ENCODE measurements at places on chromosomes 7 and 10.

- DNase-seq, result no peak
Measured at GRCh38 chr7:1882451-1882850, 212.4 kb downstream of the ELFN1 start.

GRCh38 chr7:29987811-29988317 lies 1.7 kb downstream of the SCRN1 start:
- peak; percentile 48 for DNase-seq

- DNase-seq, result no peak
Measured at GRCh38 chr7:70733090-70733489, 398.9 kb upstream of the GALNT17 start.

DNA sequence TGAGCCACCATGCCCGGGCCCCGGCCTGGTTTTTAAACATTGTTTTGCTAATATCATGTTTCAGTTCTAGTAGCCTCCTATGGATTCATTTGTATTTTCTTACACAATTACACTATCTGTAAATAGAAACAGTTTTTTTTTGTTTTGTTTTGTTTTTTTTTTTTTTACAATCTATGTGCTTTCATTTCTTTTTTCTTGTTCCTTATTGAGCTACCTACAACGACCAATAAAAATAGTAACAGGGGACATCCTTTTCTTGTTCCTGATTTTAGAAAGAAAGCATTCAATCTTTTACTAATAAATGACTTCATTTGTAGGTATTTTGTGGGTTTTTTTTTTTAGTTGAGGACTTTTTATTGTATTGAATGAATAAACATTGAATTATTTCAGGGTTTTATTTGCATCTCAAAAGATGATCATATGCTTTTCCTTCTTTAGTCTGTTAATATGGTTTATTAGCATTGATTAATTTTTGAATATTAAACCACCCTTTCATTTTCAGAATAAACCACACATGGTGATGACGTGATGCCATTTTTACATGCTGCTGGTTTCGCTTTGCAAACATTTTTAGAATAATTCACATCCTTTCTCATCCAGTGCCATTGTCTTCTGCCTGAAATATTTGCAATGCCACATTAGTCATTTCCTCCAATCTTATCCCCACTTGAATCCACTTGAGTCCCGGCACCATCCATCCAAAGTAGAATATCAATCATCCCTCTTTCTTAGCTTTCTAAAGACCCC lies 18.1 kb upstream of the AKR1E2 start:
- no peak for DNase-seq

- DNase-seq, result no peak
Measured at GRCh38 chr7:68682910-68683309, 915.4 kb upstream of the AUTS2 start.

DNA sequence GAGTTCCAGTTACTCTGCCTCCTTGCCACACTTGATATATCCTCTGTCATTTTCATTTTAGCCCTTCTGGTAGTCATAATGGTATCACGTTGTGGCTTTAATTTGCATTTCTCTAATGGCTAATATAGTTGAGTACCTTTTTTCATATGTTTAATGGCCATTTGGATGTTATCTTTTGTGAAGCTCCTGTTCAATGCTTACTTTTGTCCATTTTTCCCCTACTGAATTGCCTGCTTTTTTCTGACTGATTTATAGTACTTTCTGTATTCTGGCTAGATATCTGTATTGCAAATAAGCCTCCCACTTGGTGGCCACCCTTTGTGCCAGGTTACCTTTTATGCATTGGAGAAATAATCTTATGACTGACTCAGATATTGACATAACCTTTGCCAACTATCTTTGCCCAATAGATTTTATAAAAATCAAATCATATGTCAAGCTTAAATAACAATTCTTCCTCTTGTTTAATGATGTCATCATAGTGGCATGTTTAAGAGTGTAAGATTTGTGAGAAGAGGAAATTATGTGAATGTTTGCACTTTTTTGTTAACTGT lies 50.6 kb downstream of the PRPF18 start:
- no peak for DNase-seq

DNA sequence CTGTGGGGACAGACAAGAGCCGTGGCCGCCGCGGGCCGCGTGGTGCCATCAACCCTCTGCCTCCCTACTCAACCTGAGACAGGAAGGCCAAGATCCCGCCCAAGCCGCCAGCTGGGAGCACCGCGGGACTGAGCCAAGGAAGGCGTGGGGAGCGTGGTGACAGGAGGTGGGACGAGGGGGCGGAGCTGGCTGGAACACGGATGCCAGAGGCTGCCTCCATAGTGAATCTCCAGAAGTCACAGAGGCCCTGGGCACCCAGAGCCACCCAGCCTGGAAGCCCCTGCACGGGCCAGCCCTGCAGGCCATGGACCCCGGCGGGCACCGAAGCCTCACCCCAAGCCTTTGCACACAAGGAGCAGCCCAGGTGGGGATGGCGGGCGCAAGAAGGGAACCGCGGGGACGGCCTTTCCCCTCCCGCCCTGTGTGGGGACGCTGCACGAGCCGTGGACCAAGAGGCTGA lies 18.1 kb upstream of the DPYSL4 start:
- DNase-seq, result no peak

DNA sequence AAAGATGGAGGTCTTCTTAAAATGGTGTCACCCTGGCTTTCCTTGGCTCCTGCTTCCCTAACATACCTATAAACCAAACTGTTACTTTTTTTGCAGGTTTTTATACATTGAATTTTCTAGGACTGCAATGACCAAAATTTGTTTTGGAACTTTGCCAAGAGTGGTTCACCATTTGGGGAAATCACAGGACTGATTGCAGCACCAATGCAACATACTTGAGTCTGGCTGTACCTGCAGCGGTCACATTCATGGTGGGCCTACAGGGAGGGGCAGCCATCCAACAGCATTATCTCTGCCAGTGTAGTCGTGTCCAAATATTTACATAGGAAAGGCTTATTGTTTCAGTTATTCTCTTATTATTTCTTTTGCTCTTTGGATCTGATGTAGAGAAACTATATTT lies 69.0 kb downstream of the HACD1 start:
- no peak for DNase-seq

GRCh38 chr10:51204066-51204465 lies 129.8 kb downstream of the PRKG1 start:
- DNase-seq, result no peak

- no peak for DNase-seq
Measured at GRCh38 chr10:69223028-69223342, 2.9 kb downstream of the HKDC1 start.

GRCh38 chr10:130775311-130775710 lies 536.2 kb downstream of the TCERG1L start:
- no peak for DNase-seq

GRCh38 chr10:72030762-72031543 lies 57.4 kb downstream of the SPOCK2 start:
- DNase-seq, result no peak

DNA sequence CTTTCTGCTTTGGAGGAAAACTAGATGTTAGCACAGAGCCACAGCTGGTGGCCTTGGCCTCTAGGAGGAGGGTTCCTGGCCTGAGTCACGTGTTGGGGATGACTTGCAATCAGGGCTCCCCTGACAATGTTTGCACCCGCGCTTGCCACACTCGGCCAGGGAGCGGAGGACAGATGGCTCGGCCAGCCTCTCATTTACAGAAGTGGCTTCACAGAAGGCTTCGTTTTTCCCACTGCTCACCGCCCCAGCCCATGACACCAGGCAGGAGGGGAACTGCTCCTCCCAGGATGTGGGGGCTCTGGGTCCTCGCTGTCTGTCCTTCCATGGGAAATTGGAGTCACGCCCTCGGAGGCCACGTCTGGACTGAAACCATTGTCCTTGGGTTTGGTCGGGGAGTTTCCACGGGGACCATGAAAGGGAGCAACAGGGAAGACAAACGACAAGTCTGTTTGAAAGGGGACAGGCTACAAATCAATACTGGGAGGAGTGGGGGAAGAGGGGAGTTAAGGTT lies 49.6 kb upstream of the UBE3C start:
- no peak for DNase-seq

GRCh38 chr10:21626457-21627161 lies 92.6 kb downstream of the MLLT10 start:
- no peak for DNase-seq

DNA sequence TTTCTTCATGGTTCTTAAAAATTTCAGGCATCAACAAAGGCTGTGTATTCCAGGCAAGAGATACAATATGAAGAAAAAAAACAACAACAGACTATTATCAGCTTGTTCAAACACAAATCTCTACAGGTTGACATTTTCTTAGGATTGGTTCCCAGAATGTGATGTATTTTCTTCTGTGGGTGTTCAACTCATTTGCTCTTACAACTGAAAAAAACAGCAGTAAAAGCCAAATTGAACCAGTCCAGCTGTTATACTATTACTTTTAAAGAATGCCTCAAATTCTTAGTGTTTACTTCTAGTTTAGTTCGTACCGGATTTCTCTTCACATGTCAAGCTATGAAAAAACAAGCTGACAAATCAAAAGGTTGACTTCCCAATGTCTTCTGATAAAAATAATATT lies 60.7 kb downstream of the CNTNAP2 start:
- no peak for DNase-seq

DNA sequence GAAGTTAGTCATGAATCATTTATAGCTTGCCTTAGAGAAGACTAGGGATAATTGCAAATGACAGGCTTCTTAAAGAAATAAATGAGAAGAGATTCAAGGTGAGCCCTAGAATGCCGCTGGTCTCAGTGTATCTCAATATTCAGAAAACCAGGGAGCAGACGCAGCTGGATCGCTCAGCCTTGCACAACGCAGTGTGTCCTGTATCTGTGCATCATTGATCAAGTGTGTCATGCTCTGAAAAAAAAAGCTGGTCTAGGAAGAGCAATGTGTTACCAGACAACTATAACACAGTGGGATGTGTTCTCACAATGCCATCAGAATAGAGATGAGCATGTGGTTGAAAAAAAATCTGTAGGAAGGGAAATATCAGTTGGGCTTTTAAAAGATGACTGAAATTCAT lies 230.1 kb downstream of the CALN1 start:
- DNase-seq, result no peak

DNA sequence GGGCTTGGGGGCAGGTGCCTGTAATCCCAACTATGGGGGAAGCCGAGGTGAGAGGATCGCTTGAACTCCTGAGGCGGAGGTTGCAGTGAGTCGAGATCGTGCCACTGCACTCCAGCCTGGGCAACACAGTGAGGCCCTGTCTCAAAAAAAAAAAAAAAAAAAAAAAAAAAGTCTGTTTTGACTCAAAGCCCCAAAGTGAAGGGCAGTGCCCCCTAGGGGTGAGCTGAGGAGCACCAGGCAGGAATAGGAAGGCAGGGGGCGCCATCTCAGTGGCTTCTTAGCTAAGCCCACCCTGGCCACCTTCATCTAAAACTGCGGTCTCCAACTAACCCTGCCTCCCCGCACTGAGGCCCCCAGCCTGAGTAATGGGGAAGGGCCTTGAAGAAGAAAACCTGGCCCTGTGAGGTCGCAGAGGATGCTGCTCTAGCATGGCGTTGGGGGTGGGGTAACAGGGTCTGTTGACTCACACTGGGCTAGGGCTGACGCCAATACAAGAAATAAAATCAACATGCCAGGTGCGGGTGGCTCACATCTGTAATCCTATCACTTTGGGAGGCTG lies 9.8 kb downstream of the PODXL start:
- DNase-seq, result peak; percentile 72

DNA sequence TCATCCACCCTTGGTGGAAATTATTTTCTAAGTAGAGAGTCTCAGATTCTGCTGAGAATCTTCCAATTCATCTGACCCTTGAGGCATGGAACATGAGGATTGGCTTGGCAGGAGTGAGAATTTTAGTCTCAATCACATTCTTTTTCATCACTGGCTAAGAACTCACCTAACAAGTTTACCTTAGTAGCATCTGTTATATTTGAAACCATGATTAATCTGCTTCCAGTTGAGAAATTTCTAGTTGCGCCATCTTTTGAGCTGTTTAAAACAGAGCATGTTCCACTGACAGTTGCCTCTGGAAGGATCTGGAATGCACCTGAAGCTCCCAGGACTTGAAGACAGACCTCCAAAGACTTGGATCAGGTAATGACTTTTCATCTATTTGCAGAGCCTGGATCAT lies at the start of gene LIPK:
TSS of gene LIPK (plus strand) at position 292 of the 400 bp plus-strand sequence. CDS start 18,295 bp downstream, outside the sequence.
- DNase-seq, result no peak

DNA sequence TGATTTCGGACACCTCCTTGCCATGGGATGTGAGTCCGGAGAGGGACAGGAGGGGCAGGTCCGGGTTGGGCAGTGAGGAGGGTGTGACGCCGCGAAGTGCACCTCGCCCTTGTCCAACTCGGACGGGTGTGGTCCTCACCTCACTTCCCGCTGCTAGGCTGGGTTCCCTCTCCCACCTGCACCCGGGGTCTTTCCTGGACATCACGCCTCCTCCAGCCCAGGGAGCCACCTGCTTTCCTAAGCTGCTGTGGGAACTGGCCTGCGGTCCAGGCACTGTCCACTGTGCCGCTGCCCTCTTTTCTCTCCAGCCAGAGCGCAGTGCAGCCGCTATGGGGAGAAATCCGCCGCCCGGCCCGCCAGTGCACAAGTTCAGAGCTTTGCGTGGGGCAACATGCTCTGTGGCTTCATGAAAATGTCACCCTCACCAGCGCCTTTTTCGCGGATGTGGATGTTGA lies 45.0 kb upstream of the ZNF716 start:
- DNase-seq, result no peak

- DNase-seq, result no peak
Measured at GRCh38 chr10:76255241-76255640, 823.8 kb downstream of the LRMDA start.

DNA sequence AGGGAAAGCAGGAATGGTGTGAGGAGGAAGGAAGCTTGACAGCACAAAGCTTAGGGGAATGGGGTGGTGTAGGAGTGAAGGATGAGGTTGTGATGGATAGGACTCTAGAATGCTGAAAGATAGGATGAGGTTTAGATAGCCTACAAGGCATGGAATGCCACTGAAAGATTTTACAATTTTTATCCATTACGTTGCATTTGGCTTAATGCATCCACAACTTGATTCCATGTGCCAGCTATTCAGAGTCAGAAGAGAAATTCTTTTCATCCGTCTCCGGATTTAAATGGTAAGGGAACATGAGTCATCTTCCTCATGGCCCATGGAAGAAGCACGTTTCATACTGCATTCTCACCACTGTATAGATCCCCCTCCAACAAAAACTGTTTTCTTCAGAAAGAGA lies 212.4 kb upstream of the BMPER start:
- DNase-seq, result no peak

DNA sequence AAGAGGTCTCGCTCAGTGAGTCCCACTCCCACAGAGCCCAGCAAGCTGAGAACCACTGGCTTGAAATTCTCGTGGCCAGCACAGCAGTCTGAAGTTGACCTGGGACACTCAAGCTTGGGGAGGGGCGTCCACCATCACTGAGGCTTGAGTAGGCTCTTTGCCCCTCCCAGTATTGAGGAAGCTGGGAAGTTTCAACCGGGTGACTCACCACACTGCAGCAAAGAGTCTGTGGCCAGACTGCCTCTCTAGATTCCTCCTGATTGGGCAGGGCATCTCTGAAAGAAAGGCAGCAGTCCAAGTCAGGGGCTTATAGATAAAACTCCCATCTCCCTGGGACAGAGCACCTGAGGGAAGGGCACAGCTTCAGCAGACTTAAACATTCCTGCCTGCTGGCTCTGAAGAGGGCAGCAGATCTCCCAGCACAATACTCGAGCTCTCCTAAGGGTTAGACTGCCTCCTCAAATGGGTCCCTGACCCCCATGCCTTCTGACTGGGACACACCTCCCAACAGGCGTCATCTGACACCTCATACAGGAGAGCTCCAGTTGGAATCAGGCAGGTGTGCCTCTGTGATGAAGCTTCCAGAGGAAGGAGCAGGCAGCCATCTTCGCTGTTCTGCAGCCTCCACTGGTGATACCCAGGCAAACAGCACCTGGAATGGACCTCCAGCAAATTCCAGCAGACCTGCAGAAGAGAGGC lies 970.9 kb upstream of the LRRN3 start:
- DNase-seq, result no peak

Measured in HEK293T (cell line).